Stimulated activated CD8-positive, alpha-beta memory T cell treated with anti-CD3 and anti-CD28 coated beads, Interleukin-15, amount 100 ng/mL, for 1 hour (primary cell): ENCODE measurements at places on chromosomes 13 and 19.

- DNase-seq, result no peak
Observed at GRCh38 chr13:108033800-108034707, 181.3 kb downstream of the LIG4 start.

GRCh38 chr19:17081672-17082630 is 6.4 kb downstream of the MYO9B start:
- no peak for DNase-seq

- no peak for DNase-seq
Observed at GRCh38 chr13:112603641-112604225, 15.8 kb upstream of the TUBGCP3 start.

- DNase-seq, result no peak
Observed at GRCh38 chr13:23766283-23766682, 122.9 kb downstream of the MIPEP start.

DNA sequence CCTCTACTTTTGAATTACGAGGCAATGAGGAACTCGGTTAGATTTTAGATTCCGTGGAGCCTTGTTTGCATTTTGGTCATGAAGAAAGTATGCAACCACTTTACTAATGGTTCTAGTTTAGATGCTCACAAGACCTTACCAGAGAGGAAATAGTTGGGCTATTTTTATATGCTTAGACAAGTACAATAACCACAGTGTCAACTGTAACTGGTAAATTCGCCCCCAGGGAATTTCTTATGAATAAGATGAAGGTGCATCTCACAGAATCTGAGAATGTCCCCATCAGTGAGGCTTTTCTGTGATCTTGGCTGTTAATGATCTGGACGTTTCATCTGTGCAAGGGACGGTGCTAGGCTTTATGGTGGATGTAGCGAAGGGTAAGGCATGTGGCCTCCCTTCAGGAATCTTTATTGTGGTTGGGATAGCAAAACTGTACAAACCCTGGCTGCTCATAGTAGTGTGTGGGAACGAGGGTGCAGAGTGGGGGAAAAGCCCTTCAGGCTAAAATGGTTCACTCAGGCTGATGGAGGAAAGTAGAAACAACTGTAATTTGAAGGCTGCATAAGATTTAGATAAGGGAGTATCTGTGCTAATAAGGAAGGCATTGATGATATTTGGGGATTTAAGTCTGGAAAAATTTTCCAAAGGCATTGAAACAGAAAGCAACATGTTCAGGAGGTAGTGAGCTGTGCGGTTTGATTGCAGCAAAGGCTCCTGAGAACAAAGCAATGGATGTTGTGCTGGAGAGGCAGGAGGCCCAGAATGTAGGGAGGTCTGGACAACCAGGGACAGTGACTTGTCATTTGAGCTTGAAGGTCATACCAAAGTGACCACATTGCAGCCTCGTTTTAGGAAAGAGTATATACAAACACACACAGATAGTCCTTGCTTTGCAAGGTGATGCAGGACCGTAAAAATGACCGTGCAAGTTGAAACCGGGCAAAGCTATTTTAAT is 28.4 kb downstream of the UBAC2 start:
- no peak for DNase-seq

DNA sequence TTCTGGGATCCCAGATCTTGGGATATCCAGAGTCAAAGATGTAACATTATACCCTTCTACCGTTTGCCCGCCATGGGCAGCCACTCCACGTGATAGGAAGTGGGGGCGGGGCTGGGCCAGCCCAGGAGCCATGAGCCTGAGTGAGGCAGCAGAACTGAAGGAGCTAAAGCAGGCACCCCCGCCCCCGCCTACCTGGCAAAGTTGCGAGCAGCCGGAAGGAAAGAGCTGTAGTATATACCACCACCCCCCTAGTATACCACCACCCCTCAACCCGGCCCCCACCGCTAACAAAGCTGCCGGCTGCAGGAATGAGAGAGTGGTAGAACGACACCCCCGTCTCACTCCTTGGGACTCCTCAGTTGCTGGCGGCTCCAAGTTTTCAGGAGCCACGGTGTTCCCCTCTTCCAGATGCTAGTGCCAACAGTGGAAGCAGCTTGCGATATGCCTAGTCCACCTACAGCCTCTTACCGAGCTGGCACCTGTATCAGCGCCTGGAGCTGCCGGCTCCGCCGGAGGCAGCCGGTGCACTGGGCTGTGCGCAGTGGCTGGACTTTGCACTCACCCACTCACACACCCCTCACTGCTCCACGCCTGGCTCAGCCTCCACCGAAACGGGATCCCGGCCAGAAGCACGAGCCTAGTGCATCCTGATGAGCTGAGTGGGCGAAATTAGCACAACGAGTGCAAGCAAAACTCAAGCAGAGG is 230.7 kb upstream of the PRR20A start:
- no peak for DNase-seq

DNA sequence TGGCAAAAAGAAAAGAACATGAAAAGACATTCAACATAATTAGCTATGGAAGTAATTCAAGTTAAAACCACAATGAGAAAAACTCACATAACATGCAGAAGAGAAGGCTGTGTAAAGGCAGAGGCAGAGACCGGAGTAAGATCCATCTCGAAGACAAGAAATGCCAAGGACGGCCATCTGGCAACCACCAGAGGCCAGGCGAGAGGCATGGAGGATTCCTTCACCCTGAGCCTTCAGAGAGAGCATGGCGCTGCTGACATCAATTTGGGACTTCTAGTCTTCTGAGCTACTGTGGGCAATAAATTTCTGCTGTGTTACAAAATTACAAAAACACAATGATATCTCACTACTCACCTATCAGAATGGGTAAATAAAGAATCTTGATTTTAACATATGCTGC is 381.0 kb downstream of the TSHZ3 start:
- no peak for DNase-seq

GRCh38 chr13:28503182-28503967 is 8.4 kb upstream of the FLT1 start:
- DNase-seq, result no peak

GRCh38 chr19:44202470-44202869 is 9.9 kb upstream of the ZNF227 start:
- no peak for DNase-seq

GRCh38 chr13:109156181-109156935 is 526.9 kb downstream of the MYO16 start:
- no peak for DNase-seq

GRCh38 chr13:88153353-88153752 is 482.2 kb downstream of the SLITRK5 start:
- no peak for DNase-seq

GRCh38 chr13:79290595-79291244 is 115.3 kb downstream of the RBM26 start:
- no peak for DNase-seq

- no peak for DNase-seq
Observed at GRCh38 chr13:61664801-61665705, 249.4 kb upstream of the PCDH20 start.
